GM19239 (cell line): ENCODE measurements at places on chromosomes 1 and 21.

GRCh38 chr1:80989455-80989854 is 811.3 kb upstream of the ADGRL2 start:
- DNase-seq = no peak

DNA sequence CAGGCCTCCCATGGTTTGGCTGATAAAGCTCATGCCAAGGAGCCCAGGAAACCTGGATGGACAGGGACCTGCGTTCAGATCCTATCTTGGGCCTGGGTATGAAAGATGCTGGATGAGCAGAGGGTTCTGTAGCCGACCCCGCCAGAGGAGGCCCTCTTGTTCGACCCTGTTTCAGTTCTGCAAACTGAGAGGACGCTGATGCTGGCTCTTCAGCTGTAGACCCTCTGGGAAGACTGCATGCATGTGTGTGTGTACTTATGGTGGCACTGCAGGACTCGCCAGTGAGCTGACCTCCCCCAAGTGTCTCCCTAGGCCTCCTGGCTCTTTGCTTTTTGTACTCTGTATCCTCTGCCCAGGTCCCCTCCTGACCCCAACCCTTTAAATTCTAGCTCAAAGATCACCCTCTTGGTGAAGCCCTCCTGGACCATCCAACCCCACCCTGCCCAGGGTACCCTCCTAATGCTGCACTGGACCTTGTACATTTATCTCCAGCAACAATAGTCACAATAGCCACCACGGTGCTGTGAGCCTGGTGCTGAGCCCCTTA is 1.6 kb downstream of the EPS8L3 start:
- no peak for DNase-seq

- DNase-seq = no peak
Measured at GRCh38 chr1:156807627-156808026, 9.0 kb downstream of the SH2D2A start.

DNA sequence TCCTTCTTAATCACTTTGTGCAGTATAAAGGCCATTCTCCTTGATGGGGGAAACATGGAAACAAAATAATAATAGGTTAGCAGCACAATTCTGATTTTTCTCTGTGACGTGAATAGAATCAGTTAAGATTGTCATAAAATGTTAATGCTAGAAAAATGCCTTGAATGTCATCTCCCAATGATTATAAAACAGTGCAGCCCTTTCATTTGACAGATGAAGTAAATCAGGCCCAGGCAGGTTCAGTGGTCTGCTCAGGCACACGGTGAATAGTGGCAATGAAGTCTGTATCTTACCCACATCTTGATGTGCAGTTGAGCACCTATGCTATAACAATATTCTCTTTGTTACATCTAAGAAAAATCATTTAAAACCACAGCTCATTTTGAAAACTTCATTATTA is 32.2 kb upstream of the ZNF281 start:
- no peak for DNase-seq

DNA sequence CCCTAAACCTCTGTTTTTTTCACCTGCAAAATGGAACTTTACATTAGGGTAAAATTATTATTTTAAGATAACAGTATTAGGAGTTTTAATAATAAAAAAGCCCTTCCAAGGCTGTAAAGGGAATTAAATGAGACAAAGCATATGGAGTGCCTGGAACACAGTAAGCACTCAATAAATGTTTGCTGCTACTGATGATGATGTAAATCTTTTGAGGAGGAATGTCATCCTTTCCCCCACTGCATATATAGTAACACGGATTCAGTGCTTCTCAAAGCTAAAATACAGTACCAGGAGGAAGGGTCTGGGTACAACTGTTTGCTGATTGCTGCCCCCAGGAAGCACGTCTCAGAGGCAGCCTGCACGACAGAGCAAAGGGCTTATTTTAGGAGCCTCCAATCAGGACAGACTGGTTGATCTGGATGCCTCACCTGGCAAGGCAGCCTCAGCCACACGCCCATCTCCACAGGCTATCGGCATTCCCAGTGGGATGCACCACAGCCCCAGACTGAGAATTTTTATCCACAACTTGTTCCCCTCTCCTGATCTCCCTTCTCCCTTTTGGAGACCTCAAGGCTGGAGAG is 64.4 kb downstream of the GADD45A start:
- DNase-seq = no peak

GRCh38 chr1:243528459-243529121 is 272.7 kb downstream of the SDCCAG8 start:
- DNase-seq = no peak

GRCh38 chr1:151644001-151644400 is 32.2 kb downstream of the SNX27 start:
- no peak for DNase-seq
